B cell (primary cell): ENCODE measurements at places on chromosomes 4 and X.

GRCh38 chr4:127965803-127966175, 583 bp downstream of the ABHD18 start:
- DNase-seq, result peak; percentile 76

DNA sequence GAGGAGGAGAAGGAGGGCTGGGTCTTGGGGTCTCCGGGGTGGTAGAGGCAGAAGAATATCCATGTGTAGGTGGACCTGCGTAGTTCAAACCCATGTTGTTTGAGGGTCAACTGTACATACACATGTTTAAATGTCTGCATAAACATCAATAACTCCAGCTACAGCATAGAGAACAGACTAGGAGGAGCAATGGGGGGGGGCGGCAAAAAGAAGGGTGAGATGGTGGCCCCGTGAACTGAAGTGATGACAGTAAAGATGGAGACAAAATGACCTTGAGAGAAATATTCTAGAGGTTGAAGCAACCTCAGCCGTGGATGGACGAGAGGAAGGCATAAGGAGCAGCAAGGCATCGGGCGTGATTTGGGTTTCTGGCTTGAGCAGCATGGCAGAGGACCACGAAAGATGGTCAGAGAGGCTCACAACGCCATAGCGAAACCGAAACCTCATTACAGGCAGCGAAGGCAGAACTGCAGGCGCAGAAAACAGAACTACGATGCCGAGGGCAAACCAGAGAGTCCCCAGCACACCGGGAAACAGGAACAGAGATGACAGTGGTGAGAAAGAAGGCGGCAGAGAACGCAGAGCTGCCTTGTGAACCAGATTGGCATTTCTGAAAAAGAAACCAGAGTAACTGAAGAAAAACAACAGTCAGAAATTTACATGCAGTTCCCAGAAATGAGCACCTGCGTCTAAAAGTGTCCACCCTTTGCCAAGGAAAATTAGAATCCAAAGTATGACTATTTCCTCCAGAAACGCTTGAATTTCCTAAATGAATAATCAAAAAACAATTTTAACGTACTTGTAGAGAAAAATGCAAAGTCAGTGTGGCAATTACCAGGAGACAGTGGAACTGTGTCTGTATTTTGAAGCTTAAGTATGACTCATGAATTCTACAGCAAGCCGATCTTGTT, 50.3 kb upstream of the ENPP6 start:
- peak; percentile 92 for DNase-seq

GRCh38 chr4:41294445-41295062, 37.8 kb downstream of the UCHL1 start:
- peak; percentile 50 for DNase-seq

DNA sequence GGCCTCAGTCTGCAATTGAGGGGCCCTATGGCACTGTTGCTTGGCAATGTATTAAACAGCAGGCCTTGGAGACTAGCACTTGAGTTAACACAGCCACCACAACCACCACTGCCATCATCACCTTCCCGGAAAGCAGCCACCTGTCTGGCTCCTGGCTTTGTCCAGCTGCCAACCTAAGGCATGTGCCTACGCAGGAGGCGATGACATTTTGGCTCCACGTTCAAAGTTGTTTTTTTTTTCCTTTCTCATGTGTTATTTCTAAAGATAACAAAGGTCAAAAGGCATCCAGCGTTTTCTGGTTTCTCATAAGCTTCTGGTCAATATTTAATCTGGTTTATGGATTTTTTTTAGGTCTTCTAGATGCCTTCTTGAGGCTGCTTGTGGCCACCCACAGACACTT, 7.5 kb downstream of the CLDN2 start:
- no peak for DNase-seq

GRCh38 chrX:152915541-152916241, 17.8 kb downstream of the ZNF185 start:
- peak; percentile 60 for DNase-seq
